ENCODE measurements at places on chromosomes 7 and 10. TPM values are rescaled to one million over a fixed set of nuclear protein-coding genes. Genes with fewer than 3 reads are reported as not detected.

- no peak for DNase-seq
Observed at GRCh38 chr10:90051474-90051873, 350.1 kb downstream of the KIF20B start.

DNA sequence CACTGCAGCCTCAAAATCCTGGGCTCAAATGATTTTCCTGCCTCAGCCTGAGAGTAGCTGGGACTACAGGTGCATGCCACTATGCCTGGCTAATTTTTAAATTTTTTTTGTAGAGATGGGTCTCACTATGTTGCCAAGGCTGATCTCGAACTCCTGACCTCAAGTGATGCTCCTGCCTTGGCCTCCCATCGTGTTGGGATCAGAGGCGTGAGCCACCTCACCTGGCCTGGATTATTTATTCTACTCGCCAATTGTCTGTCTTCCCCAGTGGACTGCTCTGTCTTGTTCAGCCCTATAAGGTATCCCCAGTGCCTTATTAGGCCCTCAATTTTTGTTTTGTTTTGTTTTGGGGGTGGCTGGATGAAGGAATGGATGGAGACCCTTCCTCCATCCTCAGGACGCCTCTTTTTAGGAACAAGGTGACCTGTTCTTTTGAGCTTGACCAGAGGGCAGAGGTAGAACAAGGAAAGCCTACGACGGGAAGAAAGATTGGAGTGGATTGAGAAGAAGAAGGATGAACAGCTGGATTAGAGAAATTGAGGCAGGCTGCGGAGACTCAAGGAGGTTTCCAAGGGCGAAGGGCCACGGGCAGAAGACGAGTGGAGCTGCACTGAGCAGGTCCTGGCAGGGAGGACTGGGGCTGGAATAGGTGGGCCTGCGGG, 541 bp upstream of the DENND10 start:
- peak; percentile 57 for DNase-seq

PNLIPRP1 gene
- total RNA-seq, result not detected

DNA sequence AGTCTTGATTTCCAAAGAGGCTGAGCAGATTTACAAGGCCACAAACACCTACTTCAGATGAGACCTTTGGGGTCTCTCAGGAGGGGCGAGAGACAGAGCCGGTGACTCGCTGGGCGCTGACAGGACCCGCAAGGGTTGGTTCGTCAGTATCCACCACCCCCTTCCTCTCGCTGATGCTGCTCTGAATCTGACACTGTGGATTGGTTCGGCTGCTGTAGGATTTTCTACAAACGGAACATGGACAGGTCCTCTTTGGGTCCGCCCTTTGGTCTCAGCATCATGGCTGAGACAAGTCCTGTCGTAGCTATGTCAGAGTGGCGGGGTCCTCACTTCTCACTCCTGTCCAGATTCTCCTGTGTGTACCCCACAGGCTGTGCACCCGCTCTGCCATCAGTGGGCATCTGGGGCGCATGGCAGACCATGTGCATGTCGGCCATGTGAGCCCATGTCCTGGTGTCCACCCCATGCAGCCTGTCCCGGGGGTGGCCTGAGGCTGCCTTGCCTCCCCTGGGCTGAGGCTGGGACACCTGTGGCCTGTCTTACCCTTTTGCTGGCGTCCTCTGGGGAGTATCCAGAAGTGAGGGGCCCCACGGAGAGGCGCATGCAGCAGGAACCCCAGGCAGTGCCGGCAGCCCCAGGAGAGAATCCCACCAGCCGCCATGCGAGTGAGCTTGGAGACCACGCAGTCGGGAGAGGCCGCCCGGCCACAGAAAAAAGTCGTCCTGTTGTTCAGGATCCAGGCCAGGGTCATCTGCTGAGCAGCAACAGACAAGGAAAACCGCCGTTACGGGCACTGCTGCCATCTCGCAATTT, 21.6 kb upstream of the FAM20C start:
- peak; percentile 56 for DNase-seq

- DNase-seq, result no peak
Observed at GRCh38 chr7:3246127-3246526, 54.9 kb upstream of the SDK1 start.

DNA sequence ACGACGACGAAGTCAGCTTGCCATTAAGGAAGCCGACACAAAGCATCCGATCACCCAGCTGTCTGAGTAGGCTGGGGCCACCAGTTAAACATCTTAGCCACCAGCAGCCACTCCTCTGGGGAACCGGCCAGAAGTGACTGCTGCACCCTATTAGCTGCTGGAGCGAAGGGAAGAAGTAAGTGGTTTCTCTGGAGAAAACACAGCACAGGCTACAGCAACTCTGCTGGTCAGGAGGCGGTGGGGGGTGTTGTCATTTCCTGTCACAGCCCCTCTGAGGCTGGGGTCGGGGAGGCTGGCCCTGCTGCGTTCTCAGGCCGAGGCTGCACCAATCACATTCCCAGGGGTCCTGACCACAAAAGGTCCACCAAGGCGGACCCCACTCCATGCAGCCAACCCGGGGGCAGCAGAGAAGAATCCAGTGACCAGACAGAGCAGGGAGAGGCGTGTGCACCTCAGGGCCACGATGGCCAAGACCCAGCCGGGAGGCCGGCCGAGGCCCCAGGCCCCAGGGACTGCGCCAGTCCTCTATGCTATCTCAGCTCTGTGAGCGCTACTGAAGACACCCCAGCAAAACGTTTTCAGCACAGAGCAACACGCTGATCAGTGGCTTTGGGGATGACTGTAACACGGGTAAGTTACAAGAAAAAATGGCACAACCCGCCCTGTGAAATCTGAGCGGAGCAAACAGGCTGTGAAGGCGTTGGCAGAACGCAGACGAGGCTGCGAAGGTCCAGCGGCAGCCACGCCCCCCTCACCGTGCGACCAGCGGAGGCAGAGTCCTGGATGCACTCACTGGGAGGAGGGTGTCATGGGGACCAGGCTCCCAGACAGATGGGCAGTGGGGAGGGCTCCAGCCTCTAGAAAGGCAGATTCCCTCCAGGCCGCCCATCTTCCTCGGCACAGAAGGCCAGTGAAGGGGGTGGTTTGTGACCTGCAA, 24.8 kb downstream of the STK32C start:
- DNase-seq, result peak; percentile 68

GRCh38 chr7:70416986-70417655, 714.8 kb upstream of the GALNT17 start:
- no peak for DNase-seq

DNA sequence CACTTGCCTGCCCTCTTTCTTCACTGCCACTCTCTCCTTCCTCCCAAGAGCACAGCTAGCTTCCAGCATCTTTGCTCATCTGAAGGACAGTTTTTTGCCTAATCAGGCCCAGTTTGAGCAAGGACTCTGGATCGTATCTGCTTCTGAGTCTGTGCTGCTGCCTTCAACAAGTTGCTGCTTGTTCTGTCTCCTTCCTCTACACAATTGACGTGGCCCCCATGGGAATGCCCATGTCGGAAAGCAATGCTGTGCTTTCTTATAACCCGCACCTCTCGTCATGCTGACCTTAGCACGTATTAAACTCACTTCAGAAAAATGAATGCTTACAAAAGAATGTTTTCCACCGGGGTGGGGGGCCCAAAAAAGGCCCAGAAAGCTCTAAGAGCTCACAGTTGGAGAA, 324.7 kb upstream of the C7orf33 start:
- no peak for DNase-seq

CPN1 gene
- not detected for total RNA-seq

WNT2 gene
- under 0.01 TPM for total RNA-seq

DNA sequence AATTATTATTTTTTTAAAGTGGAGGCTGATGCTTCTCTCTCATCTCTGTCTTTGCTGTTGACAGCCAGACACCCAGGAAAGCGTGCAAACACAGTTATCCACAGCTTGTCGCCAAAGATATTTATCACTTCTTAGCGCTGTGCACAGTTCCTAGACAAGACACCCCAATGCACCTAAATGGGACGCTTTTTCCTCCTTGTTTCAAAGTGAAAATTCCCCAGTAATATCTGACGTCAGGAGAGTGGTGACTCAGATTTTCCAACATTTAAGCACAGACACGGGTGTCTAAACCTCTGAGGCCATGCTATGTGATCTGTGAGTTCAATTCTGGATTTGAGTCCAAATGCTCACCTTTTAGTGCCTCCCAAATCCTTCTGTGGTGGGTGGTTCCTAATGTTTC, 151.6 kb downstream of the EMX2 start:
- no peak for DNase-seq

- no peak for DNase-seq
Observed at GRCh38 chr10:85651497-85651882, 715.1 kb downstream of the GRID1 start.

GRCh38 chr7:21084286-21084685, 297.6 kb upstream of the SP8 start:
- no peak for DNase-seq

- no peak for DNase-seq
Observed at GRCh38 chr10:117991701-117992100, 55.0 kb downstream of the RAB11FIP2 start.

- DNase-seq, result no peak
Observed at GRCh38 chr10:6721964-6722615, 142.0 kb upstream of the PRKCQ start.

DNA sequence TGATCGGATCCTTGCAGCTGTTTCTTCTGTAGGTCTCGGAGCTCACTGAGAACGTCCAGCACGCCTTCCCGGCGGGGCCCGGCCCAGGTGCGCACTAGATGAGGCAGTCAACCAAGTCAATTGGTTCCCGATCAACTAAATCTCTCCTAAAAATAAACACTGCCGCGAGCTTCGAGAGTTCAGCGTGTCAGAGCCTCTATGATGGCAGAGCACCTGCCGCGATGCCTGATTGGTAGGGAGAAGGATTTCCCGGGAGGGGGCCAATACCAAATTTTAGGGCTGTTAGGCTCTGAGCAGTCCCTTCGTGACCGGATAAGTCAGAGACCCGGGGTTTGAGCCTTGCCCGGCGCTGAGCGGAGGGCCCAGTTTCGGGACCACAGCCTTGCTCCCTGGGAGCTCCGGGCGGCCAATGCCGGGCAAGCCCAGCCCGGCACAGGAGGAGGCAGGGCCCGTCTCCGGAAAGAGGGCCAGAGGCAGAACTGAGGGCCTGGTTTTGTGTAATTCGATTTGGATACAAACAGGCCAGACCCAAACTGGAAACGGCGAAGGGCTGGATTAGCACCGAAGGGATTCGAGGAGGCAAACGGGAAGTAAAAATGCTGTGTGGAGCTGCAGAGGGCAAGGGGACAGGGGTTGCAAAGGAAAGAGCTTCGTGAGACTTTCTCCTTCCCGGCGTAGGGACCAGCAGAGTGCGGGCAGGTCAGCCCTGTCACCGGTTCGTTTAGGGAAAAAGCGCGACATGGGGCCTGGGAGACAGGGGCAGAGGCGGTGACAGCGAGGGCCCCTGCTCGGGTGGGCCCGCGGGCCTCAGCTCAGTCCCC, 569 bp downstream of the SLC26A5 start:
- peak; percentile 84 for DNase-seq
